ENCODE measurements at places on chromosomes 2 and 18.

DNA sequence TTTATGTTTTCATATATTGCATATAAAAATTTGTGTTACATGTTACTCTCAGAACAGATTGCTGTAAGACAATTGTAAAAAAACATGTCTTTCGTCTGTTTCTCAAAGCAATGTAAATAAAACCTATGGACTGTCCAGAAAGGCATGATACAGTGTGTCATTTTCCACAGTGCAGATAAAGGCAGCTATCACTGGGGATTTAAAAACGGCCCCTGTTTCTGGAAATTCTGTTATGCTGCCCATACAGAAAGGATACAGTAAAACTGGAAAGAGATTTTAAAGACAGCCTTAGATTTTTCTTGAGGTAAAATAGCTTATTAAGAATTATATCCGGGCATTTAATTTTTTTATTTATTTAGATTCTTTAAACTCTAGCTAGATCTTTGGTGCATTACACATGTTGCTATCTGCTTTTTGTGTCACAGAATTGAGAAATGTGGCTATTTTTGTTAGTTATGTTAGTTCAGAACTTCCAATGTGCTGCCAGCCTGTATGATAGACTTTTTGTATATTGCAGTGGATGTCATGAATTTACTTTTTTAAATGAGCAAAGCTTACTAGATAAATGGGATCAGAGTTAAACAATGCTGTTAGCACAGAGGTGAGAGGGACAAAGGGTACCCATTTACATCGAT lies 859 bp upstream of the INO80D start:
- no peak for DNase-seq

GRCh38 chr2:230681171-230681545 lies 31.5 kb upstream of the CAB39 start:
- no peak for DNase-seq

- no peak for DNase-seq
These were observed 185.3 kb downstream of the CYP26B1 start for GRCh38 chr2:71962350-71962749.

DNA sequence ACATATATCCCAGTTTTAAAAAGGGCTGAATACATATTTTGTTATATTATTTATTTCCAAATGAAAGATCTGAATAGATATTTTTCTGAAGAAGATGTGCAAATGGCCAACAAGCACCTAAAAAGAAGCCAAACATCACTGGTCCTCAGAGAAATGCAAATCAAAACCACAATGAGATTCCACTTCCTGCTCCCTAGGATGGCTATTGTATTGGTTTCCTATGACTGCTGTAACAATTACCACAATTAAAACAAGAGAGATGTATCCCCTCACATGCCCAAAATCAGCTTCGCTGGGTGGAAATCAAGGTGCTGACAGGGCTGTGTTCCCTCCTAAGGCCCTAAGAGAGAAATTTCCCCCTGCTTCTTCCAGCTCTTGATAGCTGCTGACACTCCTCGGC lies 23.2 kb downstream of the ABCB11 start:
- no peak for DNase-seq

- no peak for DNase-seq
These were observed 30.3 kb upstream of the PDK1 start for GRCh38 chr2:172525601-172526000.

- peak; percentile 54 for DNase-seq
These were observed 8.7 kb downstream of the OTOF start for GRCh38 chr2:26469092-26469710.

DNA sequence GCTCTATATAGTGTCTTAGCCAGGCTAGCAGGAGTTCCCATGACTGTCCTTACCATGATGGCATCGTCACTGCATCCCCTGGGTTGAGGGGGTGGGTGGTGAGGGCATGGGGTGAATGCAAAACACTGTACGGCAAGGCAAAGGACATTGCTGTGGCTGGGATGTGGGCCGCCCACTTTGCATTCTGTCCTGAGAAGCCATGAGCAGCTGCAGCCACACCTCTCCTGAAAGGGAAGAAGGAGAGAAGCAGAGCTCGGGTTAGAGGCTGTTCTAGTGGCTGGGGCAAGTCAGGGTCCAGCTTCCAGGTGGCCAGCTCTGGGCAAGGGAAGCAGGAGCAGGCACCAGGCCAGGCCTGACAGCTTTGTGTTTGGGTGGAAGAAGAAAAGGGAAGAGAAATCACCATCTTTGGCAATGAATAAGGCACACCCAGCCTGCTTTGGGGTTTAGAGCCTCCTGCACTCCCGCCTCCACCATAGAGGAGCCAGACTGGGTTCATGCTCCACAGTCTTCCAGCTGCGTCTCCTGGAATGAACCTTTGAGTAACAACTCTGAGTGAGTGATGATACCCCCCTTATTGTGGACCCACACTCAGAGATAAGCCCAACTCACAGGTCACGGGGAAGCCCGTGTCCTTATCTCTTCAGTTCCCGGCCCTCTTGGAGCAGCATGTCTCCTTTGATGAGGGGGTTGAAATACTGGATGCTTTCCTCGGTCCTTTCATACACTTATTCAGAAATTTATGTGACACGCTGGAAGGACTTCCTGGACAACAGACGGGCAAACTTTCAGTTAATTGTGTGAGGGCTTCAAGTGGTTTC lies 63.4 kb downstream of the INPP4A start:
- no peak for DNase-seq

GRCh38 chr18:36321658-36322407 lies 24.3 kb downstream of the FHOD3 start:
- no peak for DNase-seq

GRCh38 chr2:149536649-149537048 lies 50.9 kb downstream of the MMADHC start:
- no peak for DNase-seq

GRCh38 chr2:594297-594949 lies 82.8 kb downstream of the TMEM18 start:
- DNase-seq: no peak

GRCh38 chr18:64110692-64111480 lies 38.0 kb downstream of the LINC00305 start:
- DNase-seq: no peak

DNA sequence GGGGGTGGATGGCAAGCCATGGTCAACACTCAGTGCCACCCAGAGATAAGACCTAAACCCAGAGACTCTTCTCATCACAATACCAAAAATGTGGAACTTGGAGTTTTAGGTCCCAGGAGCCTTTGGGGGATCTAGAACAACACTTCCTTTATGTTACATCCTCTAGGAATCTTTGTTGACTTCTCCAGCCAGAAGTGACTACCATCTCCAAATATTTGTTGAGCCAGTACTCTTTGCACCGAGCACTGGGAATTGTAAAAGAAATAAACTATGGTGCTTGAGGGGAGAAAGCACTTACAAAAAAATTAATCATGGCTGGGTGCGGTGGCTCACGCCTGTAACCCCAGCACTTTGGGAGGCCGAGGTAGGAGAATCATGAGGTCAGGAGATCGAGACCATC lies 120.0 kb upstream of the TMEM200C start:
- DNase-seq: no peak

- DNase-seq: no peak
These were observed 244.9 kb downstream of the IRS1 start for GRCh38 chr2:226554701-226555100.

- no peak for DNase-seq
These were observed 54.5 kb downstream of the EPAS1 start for GRCh38 chr2:46351750-46352138.

DNA sequence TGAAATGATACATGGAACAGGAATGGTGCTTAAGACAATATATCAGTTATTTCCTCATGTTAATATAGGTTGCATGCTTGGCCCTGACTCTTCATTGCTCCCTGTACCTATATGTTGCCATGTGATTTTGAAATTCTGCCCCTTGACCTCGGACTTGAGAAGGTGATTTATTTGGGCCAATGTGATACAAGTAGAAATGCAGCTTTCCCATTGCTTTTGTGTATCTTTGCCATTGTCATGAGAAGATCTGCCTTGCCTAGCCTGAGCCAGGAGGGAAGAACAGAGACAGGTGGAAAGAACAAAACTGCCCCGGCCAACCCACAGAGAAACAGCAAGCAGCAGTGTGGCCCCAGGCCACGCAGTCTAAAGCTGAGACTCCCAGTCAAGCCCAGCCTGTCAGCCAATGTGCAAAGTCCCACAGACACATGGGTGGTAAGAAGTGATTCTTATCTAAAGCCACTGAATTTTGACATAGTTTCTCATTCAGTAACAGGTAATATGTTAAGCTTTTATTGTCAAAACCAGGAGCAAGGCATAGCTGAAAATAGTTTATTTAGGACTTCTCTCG lies 245.7 kb upstream of the RND3 start:
- DNase-seq: no peak

DNA sequence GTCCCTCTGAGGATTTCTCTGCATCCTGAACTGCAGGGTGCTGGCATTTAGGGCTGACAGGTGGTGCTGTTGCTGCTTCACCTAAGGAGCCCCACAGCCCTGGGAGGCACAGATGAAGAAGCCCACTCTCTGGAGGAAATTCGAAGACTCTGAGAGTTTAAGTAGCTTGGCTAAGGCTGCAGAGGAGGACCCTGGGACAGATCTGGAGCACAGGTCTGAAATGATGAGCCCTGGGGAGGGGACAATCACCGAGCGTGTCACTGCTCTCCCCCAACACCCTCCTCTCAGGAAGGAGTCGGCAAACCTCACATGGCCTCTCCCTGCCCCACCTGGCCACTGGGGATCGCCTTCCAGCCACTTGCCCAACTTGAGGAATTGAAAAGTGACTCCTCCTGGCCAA lies 18.6 kb downstream of the CYP27C1 start:
- no peak for DNase-seq

DNA sequence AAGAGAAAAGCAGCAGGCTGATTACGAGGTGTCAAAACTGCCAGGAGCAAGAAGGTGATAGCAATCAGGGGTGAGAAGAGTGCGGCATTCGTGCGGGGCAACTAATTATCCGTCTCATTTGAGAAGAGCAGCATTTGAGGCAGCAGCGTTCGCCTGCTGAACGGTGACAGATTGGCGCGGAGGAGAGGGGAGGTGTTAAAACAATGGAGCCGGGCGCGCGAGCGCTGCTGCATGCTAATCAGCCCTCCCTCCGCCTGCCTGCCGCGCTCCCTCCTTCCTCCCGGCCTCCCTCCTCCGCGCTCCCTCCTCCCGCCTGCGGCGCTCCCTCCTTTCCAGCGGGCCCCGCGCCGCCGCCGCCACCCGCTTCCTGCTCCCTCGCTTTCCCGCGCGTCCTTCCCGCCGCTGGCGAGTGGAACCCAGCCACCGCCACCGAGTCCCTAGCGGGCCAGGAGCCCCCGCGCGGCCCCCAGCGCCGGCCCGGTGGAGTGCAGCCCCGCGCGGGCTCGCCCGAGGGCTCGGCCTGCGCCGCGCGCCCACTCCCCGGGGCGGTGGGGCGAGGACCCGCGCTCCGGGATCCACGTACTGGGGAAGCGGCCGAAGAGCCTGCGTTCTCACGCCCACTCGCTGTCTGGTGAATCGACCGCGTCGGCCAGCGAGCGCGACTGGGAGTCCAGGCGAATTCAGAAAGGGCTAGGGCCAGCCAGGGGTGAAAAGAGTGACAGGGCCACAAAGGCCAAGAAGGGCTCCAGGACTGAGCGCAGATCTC lies 69.5 kb upstream of the PSMD14 start:
- DNase-seq: no peak

- no peak for DNase-seq
These were observed 747.3 kb downstream of the ADCYAP1 start for GRCh38 chr18:1652018-1652417.

GRCh38 chr2:143460382-143460781 lies 331.2 kb downstream of the ARHGAP15 start:
- DNase-seq: no peak

DNA sequence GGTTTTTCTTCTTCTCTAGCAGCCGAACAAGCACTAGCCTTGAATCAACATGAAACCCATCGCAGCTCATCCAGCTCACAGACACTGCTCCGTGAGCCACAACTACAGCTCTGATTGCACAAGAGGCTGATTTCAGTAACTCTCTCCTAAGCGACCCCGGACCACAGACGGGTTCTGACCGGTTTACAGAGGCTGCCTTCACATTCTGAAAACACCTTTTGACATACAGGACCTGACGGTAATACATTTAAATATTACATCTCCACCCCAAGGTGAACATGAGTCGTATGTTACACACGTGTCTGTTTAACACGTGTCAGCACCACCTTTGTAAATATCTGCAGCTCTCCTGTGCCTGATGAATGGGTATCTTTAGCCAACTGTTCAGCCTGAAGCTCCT lies 120.7 kb downstream of the TMEM18 start:
- no peak for DNase-seq

GRCh38 chr18:62498616-62499262 lies 24.1 kb upstream of the ZCCHC2 start:
- no peak for DNase-seq

DNA sequence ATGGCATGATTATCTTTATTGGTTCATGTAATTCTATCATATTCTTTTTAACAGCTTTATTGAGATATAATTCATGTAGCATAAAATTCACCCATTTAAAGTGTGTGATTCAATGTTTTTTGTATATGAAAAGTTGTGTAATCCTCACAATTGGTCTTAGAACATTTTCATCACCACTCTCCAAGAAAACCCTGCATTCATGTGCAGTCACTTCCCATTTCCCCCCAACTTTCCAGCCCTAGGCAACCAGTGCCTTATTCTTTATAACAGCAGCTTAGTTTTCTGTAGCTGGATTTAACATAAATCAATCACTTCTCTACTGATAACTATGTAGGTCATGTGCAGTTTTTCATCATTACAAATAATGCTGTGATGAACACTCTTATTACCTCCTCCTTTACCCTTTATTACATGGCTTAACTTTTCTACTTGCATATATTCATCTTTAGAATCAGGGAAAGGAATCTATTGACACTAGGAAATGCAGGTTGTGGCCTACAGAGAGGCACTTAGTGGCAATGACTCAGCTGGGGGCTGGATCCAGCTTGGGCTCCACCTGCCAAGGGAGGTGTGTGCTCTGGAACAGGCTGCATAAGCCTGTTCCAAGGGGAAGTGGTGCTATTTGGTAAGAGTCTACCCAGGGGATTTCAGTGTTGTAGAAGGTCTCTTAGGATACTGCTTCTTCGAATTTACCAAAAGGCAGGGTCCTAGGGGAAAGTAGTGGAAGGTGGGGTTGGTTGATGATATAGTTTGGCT lies 89.1 kb downstream of the ETAA1 start:
- DNase-seq: no peak

- DNase-seq: no peak
These were observed 162.2 kb upstream of the PGAP1 start for GRCh38 chr2:197088694-197089093.

- no peak for DNase-seq
These were observed 214.5 kb downstream of the EN1 start for GRCh38 chr2:118632921-118633320.

- no peak for DNase-seq
These were observed 36.2 kb downstream of the EPG5 start for GRCh38 chr18:45930963-45931362.

DNA sequence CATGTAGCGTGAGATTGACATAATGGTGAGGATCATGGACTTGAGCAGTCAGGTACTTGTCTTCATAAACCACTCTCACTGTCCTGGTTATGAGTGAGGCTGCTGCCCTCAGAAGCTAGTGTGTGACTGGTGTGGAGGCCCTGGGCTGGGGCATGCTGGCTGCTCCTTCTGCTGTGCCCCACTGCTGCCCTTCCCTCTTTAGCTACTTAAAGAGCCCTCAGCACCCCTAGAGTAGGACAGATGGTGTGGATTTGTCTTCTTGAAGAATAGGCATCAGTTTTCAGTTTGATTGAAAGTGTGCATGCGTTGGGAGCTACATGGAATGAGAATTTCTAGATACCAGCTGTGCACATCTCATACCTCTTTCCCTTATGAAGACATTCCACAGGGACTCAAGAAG lies 15.4 kb downstream of the CPLX4 start:
- DNase-seq: no peak
